ENCODE measurements at places on chromosomes 11 and 22.

DNA sequence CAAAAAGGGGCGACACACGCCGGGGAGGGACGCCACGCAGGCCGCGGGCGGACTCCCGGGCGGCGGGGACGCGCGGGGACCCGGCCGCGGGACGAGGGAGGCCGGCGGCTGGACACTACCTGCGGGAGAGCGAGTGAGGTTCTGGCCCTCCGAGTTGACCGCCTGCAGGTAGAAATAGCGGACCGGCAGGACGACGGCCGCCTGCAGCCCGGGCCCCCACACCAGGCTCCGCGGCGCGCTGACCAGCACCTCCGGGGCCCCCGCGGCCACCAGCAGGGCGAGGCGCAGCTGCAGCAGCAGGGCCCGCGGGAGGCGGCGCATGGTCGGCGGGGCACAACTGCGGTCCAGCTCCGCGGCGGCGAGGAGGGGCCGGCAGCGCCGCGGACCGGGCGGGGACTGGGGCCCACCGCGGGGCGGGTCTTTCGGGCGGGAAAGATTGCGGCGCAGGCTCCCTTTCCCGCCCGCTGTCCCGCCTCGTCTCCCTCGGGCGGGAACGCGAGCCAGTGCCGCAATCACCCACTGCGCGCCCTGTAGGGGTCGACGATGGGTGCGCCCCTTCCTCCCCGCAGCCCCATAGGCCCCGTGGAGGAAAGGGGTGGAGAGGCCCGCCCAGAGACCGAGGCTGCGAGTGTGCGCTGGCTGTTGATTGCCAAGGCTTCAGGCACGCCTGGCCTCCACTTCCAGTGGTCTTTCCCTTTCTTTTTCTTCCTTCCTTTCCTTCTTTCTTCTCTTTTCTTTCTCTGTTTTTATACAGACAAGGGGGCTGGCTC lies at the start of gene POGLUT3:
Gene POGLUT3 (minus strand): TSS at position 339 of the 770 bp plus-strand sequence. CDS start 18 bp downstream, at position 321.
- DNase-seq = peak; percentile 41

DNA sequence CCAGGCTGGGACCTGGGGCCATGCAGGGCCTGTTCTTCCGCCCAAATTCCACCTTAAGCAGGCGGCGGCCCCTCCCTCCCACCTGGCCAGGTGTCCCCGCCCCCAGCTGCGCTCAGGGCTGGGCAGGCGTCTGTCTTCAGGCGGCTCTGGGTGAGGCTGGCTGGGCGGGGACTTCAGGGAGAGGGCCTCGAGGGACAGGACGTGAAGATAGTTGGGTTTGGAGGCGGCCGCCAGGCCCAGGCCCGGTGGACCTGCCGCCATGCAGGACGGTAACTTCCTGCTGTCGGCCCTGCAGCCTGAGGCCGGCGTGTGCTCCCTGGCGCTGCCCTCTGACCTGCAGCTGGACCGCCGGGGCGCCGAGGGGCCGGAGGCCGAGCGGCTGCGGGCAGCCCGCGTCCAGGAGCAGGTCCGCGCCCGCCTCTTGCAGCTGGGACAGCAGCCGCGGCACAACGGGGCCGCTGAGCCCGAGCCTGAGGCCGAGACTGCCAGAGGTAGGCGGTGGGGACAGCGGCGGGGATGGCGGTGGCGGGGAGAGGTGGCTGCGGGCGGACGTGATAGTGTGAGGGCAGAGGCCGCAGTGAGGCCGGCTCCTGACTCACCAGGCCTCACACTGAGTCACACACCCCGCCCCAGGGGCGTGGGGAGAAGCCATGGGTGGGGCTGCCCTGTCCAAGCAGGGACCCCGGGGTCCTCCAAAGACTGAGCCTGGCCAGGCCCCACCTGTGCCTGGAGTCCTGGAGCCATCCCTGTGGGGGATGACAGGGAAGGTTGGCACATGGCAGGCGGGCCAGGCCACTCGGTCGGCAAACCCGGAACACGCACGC lies at the start of gene PKP3:
Gene PKP3 (plus strand): TSS at position 176 of the 824 bp plus-strand sequence. CDS start 84 bp downstream, at position 260.
- no peak for DNase-seq

DNA sequence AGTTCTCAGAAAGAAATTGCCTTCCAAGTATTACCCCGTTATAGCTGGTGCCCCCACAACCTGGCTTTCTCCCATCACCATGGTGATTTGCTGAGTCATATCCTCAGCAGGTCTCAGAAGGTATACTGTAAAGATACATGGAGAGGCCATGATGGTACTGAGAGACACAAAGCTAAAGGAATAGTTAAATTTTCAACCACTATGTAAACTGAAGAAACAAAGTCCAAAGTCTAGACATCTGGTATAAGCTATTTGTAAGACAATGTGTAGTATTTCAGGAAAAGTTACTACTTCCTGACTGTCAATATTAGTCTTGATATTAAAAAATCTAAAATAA lies 377.1 kb downstream of the DCDC1 start:
- no peak for DNase-seq

DNA sequence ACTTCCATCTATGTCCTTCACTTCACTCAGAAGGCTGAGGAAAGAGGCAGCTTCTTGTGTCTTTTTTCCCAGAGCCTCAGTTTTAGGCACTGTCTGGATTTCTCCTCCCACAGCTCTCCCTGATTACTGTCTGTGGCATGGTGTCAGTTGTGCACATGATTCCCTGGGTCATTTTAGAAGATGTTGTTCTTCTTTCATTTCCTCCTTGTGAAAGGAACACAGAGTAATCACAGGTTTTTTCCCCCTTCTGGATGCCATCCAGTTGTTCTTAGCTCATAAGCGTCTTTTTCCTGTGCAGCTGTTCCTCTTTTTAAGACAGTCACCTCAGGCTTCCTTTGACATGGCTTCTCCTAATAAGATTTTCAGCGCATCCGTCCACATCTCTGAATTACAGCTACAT lies 212.2 kb downstream of the FAM181B start:
- no peak for DNase-seq

DNA sequence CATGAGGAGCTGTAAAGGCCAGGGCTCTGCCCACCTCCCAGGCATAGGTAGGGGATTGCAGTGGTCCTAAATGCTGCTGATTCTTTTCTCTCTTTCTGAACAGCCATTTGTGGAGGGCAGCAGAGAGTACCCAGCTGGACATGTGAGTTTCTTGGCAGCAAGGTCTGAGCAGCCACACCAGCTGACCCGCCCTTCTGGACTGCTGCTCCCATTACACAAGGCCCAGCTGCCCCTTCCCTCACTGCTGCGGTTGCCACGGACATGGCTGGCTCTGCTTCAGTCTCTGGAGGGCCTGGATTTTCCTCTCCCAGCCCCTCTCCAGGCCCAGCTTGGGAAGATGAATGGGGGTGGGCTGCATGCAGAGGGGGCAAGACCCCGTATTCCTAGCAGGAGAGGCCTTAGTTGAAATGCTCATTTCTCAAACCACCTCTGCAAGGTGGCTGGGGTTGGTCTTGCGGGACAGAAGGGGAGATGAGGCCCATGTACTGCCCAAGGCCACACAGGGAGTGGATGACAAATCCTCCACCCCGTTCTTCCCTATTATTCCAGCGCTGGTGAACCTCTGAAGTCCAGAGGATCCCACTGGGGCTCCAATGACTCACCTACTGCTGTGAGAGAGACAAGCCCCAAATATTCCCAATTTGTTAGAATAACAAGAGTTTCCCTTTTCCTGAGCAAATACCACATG lies 4.6 kb downstream of the LGALS12 start:
- DNase-seq = no peak

- no peak for DNase-seq
Observed at GRCh38 chr11:62917906-62918502, 3.2 kb downstream of the CHRM1 start.

DNA sequence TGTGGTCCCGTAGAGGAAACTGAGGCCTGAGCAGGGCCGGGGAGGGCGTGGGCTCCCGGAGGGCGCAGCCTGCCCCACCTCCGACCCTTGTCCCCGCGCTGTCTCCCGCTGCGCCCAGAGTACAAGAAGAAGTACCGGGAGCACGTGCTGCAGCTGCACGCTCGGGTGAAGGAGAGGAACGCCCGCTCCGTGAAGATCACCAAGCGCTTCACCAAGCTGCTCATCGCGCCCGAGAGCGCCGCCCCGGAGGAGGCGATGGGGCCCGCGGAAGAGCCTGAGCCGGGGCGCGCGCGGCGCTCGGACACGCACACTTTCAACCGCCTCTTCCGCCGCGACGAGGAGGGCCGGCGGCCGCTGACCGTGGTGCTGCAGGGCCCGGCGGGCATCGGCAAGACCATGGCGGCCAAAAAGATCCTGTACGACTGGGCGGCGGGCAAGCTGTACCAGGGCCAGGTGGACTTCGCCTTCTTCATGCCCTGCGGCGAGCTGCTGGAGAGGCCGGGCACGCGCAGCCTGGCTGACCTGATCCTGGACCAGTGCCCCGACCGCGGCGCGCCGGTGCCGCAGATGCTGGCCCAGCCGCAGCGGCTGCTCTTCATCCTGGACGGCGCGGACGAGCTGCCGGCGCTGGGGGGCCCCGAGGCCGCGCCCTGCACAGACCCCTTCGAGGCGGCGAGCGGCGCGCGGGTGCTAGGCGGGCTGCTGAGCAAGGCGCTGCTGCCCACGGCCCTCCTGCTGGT lies 1.9 kb downstream of the NLRP6 start:
- no peak for DNase-seq

GRCh38 chr11:72646472-72646871 lies 27.8 kb downstream of the PDE2A start:
- DNase-seq = no peak

DNA sequence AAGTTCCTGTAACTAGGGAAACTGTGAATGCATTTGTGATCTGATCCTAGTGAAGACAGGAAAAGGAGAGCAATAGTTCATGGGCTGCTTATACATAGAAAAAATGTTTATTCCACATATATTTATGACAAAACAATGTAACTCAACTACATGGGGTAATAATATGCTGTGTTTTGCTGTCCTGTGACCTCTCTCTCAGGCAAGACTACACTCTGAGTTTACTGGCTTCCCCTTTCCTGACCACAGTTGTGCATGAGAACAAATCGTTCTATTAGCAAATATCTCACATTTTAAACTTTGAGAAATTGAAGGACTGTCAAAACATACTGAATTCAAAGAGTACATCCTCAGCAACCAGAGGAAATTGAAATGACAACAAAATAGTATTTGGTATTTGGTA lies 161.9 kb upstream of the TRPC6 start:
- no peak for DNase-seq

- no peak for DNase-seq
Observed at GRCh38 chr11:61637277-61637676, 42.9 kb upstream of the DAGLA start.

GRCh38 chr11:59758401-59759037 lies 3.3 kb downstream of the STX3 start:
- no peak for DNase-seq

DNA sequence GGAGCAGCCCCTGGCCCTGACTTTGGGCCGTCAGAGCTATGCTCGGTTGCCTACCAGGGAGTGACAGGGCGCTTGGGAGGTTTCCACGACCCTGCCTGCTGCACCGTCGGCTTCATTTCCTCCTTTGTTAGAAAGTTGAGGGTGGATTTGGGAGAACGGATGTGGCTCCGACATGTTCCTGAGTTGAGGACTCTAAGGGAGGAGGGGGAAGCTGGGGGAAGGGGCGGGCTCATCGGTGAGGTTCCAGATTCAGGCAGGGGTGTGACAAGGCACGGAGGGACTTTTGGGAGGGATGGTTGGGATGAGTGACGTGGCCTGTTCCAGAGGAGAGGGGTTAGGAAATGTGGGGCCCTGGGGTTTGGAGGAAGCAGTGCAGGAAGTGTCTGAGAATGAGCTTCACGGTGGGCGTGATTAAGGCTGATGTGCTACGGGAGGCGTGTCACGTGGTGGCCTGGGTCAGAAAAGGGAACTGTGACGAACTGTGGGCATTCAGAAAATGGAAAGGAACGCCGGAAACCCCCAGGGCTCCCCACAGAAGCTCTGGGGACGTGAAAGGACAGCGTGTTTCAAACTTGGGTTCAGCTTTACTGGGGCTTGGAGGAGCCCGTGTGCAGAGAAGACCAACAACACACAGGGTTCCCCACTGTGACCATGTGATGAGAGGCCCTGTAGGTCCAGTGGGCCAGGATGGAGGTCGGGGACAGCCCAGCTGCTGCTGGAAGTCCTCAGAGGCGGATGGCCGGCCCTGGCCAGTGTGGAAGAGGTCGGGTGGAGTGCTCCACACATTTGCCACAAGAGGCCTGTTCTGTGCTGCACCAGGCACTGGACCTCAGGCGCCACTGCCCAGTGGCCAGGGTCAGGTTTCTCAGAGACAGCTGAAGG lies 2.8 kb downstream of the PARVB start:
- peak; percentile 89 for DNase-seq

DNA sequence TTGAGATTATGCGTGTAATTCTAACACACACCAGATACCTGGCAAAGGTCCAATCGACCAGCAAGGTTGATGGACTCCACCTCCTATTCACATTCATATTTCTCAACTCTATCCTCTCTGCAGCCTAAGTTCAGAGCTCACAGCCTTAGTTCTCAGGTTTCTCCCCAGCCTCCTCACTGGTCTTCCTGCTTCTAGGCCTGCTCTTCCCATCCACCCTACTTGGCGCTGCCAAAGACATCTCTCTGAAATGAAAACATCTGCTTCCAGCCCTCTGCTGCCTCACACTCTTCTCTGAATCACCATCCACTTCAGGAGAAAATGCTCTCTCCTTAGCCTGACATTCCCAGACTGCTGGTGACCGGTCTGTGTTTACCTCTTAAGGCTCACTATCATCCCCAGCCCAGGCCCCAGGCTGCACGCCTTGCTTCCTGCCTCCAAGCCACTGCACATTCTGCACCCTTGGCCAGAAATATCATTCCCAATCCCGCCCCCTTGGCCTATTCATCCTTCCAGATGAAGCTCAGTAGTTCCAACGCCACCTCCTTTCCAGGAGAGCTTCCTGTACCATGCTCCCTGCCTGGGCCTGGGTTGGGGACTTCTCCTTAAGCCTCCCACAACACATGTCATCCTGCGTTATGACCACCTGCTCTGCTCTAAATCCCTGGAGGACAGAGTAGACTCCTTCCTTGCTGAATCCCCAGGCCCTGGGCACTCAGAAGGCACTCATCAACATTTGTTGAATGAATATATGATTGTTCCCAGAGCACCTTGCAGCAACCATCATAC lies 3.5 kb downstream of the ARRB1 start:
- no peak for DNase-seq

- DNase-seq = no peak
Observed at GRCh38 chr11:57482782-57483561, 22.6 kb downstream of the RTN4RL2 start.

GRCh38 chr22:20498913-20499312 lies 3.3 kb upstream of the KLHL22 start:
- no peak for DNase-seq

- peak; percentile 47 for DNase-seq
Observed at GRCh38 chr11:1050581-1051355, 14.2 kb upstream of the MUC6 start.

DNA sequence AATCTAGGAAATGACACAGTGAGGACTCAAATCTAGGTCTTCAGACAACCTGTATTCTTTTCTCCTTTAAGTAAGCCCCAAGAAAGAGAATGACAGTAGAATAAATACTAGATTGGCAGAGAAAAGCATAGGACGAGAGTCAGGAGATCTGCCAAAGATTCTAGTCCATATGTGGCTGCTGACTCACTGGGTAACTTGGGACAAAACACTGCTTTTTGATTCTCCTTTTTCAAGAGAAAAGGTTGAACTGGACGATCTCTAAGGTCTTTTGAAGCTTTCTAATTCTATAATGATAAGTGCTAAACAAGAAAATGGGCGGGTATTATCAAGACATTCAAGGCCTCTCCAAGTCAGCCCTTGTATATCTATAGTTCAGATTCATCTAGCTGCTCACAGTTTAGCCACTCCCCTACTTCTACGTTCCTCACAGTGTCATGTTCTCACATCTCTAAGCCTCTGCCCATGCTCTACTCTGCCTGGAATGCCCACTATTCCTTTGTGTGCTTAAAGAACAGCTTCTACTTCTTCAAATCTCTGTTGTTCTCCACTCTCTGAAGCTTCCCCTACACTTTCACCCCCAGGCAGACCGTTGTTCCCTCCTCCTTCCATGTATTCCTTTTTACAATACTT lies 53.0 kb downstream of the RELT start:
- no peak for DNase-seq
